ENCODE measurements at places on chromosomes 11 and 22.
A peak's percentile ranks its signal among the peaks of the same experiment; 100 is the strongest.

DNA sequence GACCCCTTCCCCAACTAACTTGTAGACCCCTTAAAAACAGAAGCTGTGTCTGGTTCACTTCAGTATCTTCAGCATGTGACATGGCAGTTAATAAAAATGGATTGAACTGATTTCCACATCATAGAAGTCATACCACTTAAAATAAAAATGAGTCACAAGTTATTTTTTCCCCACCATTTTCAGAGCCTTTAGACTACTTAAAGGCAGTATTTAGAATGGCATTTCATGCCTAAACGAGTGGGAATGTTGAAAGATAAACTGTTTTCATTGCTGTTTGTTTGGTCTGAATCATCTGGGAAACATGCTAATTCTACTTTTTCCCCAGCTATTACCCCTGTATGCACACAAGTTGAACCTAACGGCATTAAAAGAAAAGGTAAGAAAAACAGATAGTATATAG lies 324.0 kb downstream of the RAB38 start:
- DNase-seq: no peak

GRCh38 chr11:35038211-35038928 lies 100.6 kb upstream of the CD44 start:
- DNase-seq: no peak

GRCh38 chr11:72673284-72673942 lies 809 bp downstream of the PDE2A start:
- DNase-seq: no peak

DNA sequence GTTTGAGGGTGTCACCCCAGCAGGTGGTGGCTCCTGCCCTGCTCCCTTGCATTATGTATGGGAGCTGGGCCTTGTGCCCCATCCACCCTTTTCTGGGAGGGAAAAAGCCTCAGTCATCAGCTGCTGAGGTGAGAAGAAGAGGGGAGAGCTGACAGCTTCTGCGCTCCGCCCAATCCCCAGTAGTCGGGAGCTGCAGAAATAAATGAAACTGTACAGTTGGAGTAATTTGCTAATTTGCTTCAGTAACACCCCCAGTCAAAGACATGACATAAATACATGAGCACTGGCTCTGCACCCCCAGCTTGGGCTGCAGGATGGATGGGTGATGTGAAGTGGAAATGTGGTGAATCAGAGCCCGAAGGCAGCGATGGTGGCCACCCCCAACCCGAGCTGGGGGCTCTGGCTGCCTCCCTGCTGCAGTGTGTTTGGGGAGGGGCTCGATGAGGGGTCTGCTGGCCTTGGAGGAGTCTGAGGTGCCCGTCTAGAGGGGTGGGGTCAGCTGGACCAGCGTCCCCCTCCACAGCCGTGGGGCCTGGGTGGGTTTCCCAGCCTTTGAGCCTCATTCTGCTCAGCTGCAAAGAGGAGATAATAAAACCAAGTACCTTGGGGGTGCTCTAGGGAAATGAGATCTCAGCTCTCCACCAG lies 59.2 kb downstream of the MPPED1 start:
- DNase-seq: no peak

GRCh38 chr22:38570779-38571364 lies 889 bp upstream of the DMC1 start:
- DNase-seq: peak; percentile 51

DNA sequence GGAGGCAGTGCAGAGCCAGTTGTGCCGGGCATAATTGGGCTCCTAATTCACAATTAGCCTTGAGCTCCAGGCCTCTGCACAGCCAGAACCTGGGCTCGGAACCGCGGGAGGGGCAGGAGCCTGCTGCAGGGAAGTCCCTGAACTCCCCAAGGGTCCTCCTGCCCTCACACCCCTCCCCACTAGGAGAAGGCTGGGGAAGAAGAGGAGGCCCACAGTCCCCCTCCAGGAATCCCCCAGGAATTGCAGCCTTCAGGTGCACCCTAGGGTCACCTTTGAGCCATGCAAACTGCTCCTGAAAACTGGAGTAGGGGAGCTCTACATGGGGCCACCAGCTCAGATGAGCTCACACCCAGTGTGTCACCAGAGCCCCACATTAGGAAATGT lies 93.8 kb upstream of the LMO1 start:
- no peak for DNase-seq

GRCh38 chr22:39266398-39267030 lies 21.7 kb upstream of the PDGFB start:
- DNase-seq: no peak

DNA sequence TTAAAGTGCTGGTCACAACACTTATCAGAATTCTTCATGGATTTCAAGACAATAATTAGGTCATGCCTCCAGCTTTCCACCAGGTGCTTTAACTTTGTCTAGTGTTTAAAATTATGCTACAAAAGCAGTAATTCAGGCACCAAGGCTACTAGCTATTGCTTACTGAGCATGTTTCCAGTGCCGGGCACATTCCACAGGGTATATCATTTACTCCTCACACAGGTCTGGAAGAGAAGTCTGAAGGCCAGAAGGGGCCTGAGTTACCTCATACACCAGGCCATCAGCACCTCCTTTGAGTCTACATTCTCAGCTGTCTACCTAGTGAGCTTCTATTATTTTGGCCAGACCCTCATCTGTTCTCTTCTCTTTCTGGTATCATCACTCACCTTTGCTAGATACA lies 41.7 kb upstream of the LMO2 start:
- no peak for DNase-seq

GRCh38 chr11:47136327-47136726 lies 40.4 kb downstream of the ARFGAP2 start:
- DNase-seq: no peak

DNA sequence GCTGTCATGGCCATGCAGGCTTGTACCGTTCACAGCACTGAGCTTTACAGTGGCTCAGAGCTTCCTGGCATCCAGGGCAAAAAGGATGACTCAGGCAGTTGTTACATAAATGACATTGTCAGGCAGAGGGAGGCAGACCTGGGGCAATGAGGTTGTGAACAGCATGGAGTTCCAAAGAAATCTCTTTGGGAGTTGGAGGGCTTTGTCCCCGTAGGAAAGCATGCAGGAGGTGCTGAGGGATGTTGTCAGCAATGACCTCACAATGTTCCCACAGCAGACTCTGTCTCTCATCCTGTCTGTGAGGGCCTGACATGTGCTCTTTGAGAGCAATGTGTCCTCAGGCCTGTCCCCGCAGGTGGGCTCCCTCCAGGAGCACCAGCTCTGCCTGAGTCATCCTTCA lies 25.9 kb upstream of the PDE2A start:
- DNase-seq: no peak

All from NCI-H1930 (cell line).